ENCODE measurements at places on chromosomes 7 and 10.

DNA sequence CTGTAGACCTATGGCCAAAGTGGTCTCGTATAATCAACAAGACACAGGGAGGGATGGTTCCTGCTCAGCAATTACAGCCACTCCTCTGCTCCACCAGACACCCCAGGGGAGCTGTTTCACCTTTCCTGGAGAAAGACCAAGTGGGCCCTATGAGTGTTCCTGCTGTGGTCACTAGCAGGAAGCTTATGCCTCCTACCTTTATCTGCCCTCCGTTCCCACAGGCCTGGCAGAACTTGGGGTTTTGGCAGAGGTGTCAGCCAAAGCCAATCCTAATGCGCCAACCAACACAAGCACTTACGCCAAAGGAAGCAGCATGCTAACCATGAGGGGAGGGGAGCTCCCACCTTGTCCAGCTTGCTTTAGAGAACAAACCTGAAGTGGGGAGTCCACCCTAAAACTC, 31.2 kb downstream of the XPNPEP1 start:
- no peak for DNase-seq

DNA sequence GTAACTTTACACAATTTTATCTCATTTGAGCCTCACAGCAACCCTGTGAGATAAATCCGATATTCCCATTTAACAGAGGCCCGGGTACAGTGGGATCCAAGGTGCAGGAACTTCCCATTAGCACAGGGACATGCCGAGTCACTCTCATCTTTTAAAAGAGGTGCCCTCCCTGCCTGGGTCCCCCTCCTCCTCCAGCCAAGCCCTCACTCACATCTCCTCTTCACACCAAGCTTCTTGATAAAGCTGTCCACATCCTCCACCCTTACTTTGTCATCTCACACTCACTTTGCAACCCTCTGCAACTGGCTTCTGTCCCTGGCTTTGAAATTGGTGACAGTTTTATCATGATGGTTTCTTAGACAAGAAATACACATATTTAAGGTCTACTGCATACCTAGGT, 144.6 kb upstream of the RHEB start:
- no peak for DNase-seq

GRCh38 chr7:151383638-151384351, 26.0 kb downstream of the WDR86 start:
- DNase-seq, result no peak

- DNase-seq, result no peak
Observed at GRCh38 chr10:51675088-51675487, 24.3 kb downstream of the CSTF2T start.

- DNase-seq, result no peak
Observed at GRCh38 chr10:86974484-86974883, 6.2 kb downstream of the ADIRF start.

DNA sequence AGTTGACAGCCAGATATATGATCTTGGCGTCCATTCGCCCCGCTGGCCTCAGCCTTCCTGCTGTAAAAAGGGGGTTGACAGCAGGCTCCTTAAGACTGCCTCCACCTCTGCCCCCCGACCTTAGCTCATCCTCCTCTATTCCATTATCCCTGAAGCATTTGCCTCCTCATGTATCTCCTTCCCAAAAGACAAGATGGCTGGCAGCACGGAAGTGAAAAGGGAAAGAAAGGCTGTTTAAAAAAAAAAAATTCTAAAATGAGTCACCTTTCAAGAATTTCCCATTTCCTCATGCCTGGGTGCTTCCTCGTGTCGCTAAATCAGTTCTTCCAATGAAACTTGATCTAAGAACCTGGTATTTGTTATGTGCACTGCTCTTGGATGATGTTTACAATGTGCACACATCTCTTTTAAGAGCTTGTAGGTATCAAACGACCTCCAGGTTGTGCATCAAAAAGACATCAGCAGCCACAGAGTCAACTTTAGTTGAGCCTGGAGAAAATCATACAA, 1.7 kb downstream of the SCRN1 start:
- peak; percentile 91 for DNase-seq

GRCh38 chr10:92800134-92800733, 48.1 kb upstream of the EXOC6 start:
- no peak for DNase-seq

Data from fibroblast of skin of right biceps (primary cell).